CD4-positive, alpha-beta T cell treated with Interleukin-1 beta for 1 hour (primary cell): ENCODE measurements at places on chromosomes 4 and X.

- DNase-seq: no peak
Measured at GRCh38 chr4:7325541-7325940, 109.2 kb downstream of the PSAPL1 start.

- DNase-seq: no peak
Measured at GRCh38 chr4:2341911-2342652, 76.4 kb downstream of the ZFYVE28 start.

DNA sequence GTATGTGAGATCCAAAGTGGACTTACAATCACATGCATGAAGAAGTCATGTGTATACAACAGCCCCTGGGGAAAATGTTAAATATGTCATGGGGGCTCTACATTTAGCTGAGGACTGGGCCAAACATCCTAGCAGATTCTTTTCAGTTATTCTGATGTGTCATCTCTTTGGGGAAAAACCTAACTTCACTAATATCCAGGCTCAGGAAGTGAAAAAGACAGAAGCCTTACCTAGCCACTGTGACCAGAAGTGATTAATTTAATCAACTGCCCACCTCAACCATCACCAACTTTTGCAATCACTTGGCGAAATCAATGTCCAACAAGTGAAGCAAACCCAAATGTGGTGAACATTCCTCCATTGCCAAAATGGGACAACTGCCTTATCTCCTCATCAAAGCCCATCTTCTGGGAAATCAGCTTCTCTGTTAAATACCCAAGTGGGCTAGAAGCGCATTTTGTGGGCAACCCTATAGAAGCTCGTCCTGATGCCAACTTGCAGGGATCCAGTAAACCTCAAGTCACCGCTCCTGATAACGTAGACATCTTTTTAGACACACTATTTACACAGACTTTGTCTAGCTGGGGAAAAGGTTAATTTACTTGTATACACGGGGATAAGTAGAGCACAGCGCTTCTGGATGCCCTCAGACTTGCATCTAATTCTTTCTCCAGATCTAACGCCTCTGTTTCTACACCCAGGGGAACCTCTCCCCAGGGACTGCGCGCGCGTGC, 1.4 kb upstream of the HHIP start:
- no peak for DNase-seq

DNA sequence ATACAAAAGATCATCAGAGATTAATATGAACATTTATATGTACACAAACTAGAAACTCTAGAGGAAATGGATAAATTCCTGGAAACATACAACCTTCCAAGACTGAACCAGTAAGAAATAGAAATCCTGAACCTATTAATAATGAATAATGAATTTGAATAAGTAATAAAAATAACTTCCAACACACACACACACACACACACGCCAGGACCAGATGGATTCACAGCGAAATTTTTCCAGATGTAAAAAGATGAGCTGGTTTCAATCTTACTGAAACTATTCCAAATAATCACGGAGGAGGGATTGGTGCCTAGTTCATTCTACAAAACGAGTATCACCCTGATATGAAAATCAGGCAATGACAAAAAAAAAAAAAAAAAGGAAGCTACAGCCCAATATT, 1095.0 kb downstream of the FAT4 start:
- no peak for DNase-seq

- no peak for DNase-seq
Measured at GRCh38 chr4:78599931-78600375, 48.4 kb downstream of the ANXA3 start.

- peak; percentile 96 for DNase-seq
Measured at GRCh38 chrX:71365875-71366673, at the start of gene TAF1. TAF1 (plus strand) TSS chrX:71366357; CDS start chrX:71366375, 18 bp downstream.

DNA sequence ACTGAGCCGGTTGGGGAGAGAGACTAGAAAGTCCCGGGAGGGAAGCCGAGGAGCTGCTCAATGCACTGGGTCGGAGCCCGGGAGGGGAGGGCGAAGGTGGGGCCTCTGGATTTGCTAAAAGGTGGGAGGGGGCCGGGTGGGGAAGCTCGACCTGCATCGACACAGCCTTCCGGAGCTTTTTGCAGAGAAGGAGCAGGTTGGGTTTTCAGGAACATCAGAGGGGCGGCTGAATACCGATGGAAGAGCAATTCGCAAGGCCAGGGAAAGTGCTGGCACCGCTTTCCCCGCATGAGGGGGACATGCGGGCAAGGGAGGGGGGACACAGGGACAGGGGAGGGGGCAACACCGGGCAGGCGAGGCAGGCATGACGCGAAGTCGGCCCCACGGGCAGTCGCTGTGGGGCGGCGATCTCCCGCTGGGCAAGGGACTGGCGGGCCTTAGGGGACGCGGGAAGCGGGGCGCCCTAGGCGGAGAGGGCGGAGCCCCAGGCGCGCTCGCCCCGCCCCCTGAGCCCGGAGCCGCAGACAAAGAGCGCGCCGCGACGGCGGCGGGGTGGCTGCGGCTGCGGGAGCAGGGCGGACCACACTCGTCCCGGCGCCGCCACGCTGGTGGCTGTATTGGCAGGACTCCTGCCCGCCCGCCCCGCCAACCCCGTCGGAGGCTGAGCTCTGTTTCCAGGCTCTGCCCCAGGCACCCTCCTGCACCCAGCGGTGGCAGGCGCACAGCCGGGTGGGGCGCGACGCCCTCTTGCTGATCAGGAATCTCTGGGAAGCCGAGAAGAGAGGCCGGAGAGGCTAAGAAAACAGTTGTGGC, 11.6 kb downstream of the PDZD4 start:
- DNase-seq: peak; percentile 59

GRCh38 chrX:153726286-153727122, 1.8 kb downstream of the ABCD1 start:
- DNase-seq: peak; percentile 52

DNA sequence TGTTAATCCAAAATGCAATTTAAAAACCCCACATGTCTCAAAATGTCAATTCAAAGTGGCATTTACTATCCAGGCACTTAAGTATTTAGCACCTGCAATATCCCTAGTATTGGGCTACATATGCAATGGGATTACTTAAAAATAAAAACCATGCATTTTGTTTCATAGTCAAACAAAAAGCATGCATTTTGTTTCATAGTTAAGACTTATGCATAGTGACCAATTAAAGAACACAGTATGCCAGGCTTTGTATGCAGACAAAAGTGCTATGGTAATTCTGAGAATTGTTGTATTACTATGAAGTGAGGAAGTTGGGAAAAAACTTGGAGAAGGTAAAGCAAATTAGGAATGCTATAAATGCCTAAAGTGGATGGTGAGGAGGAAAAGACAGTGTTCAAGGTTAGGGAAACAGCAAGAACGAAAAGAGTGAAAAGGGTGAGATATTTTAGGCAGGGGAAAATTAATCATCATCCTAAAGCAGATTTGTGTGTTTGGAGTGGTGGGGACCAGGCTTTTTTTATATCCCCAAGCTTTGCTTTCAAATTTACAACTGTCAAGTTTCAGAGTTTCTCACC, 10.6 kb upstream of the BMP2K start:
- no peak for DNase-seq

DNA sequence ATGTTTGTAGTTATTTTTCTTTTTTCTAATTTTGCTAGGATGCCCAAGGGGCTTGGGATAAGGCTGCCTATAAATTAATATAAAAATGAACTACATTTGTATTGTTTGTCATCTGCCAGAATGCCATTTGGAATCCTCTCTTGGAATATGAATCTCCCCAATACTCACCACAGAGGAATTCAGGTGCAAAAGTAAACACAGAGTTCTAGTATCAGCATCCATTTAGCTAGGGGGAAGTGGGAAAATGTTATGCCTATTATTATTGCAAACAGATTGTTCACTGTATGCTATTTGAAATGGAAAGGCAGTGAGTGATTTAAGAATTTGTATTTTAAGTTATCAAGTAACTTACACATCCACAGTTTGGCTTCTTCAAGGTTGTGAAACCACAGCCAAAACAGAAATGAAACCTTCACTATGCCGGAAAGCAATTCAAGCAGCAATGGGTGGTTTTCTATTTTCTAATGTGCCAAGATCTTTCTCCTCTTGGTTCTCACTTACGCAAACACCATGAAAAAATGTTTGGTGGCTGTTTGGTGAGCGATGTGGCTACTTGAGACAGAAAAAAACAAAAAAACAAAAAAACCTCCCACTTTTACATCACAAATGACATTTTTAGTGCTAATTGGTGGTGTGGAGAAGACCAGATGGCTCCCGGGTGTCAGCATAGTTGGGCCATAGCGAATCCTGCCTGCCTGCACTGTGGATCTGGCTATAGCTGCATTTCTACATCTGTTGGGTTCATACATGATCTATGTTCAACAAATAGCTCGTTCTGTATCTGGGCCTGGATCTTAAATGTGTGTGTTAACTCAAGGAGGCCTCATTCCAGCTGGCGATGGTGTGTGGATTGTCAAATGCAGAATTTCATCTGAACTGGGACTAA, 200.8 kb upstream of the GIMD1 start:
- no peak for DNase-seq

DNA sequence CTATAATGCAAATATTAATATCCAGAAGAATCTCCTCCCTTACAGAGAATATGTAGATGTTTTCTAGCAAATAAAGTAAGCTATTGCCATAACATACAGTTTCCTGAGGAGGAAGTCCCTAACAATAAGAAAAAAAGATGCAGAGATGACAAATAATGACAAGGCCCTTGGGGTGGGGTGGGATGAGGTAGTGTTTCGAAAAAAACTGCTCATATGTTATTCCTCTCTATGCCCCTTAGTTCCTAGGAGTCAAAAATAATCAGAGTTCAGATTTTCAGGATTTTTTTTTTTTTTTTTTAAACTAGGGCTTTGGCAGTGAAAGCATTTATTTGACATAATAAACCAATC, 99.0 kb downstream of the ZAR1 start:
- no peak for DNase-seq

DNA sequence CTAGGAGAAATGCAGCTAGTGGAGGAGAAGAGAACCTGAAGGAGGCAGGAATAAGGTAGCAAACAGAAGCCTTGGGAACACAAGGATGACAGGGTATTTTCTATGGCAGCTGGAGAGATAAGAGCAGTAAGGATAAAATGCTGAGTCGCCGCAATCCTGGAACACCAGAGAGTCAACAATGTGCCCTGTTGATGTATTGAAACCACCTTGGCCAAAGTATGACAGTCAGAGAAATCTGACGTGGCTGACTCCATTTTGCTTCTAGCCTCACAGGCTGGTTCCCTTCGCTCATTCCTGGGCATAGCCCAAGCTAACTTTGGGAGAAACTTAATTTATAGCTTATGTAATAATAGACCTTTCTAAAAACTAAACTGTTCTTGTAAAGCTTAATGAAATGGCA, 56.6 kb upstream of the C4orf54 start:
- DNase-seq: no peak

- no peak for DNase-seq
Measured at GRCh38 chrX:96764864-96765263, 80.2 kb downstream of the DIAPH2 start.

- no peak for DNase-seq
Measured at GRCh38 chr4:39367166-39367565, 1.0 kb upstream of the RFC1 start.

GRCh38 chrX:154018518-154019060, 1.1 kb downstream of the IRAK1 start:
- no peak for DNase-seq

GRCh38 chrX:40097141-40097503, 636 bp downstream of the BCOR start:
- DNase-seq: peak; percentile 29
